ACHN (cell line): ENCODE measurements at places on chromosomes 2 and 18.

DNA sequence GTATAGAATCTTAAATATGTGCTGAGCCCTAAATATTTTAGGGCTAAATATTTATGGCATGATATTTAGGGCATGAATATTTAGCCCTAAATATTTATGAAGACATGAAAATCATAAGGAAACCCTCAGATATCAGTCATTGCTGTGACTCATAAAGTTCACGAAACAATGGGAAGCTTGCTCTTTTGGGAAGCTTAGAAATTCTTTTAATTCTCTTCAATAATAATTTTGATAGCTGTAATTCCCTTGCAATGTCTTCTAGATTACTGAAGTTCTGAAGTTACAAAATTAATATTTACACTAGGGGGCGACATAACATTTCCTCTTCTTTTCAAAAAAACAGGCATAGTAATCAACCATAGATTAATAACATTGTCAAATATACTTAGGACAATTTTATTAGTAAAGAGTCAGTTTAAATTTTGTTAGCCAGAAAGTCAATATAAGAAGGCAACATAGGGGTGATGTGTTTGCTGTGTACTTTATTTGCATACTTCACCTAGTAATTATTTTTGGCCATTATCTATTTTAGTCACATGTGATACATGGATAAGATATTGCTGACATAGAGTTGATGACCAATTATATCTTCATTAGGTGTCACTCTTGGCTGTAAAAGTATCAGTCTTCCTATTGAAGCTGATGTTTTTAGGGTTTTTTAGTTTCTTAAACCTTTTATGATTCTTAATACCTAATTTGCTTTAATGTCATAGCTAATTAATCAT lies 13.2 kb downstream of the ZNF804A start:
- peak; percentile 52 for DNase-seq

- DNase-seq: no peak
Measured at GRCh38 chr2:241984658-241985057, 115.1 kb downstream of the RTP5 start.

DNA sequence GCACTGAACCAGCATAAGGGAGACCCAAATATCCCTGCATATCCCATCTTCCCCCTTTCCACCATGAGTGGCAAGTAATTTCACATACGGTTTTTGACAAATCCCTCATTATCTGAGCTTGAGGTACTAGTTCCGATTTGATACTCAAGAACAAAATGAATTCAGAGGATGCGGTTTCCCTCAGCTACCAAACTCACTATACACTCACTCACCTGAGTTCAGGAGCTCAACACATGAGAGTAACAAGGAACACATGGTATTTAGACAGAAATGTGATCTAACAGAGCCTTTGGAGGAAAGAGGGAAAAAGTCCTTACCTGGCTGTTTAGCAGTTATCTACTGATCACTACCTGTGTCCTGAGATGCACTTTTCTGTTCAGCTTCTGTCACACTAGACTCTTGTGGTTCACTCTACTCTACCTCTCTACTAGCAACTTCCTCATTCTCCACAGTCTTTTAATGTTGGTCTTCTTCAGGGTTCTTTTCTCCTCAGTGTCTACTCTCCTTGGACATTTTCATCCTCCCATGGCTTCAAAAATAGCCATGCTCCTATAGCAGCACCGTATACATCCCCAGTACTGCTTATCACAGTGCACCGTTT lies 25.1 kb downstream of the ASXL2 start:
- DNase-seq: no peak

DNA sequence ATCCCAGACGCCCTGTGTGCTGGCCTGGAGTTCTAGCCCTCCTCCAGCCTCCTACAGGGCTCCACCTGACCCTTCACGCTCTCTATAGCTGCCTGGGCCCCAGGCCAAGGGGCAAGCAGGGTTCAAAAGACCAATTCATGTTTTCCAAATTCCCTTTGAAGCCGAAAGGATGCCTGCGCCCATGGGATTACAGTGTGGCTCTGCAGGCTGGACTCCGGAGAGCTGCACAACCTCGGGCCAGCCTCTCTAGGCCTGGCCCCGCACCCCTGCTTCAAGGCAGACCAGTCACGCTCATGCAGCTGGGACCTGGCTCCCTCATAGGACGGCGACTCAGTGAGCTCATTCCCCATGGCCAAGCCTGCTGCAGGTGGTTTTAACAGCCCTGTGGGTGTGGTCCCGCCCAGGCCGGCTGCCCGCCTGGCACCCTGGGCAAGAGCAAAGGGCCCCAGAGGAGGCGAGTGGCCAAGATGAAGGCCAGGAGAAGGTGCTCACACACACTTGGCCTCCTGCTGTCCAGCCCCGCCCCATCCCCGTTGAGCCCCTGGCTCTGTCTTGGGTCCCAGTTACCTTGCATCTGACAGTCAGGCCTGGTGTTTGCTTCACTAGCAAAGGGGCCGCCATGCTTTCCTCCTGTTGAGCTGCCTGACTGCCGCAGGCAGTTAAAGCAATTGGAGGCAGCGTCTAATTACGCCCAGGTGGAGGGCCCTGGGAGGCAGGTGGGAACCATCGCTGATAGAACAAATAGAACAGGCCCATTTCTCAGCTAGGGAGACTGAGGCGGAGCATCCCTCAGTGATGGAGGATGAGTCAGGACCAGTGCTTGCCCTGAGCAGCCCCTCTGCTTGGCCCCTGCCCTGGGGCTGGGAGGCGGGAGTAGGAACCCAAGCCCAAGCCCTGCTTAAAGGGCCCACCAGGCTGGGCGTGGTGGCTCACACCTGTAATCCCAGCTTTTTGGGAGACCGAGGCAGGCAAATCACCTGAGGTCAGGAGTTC lies 56.9 kb downstream of the SMAD7 start:
- no peak for DNase-seq

GRCh38 chr2:176174824-176175708 lies 13.4 kb upstream of the HOXD1 start:
- DNase-seq: no peak

GRCh38 chr2:19337202-19337601 lies 21.2 kb downstream of the OSR1 start:
- DNase-seq: no peak
